GM12878 (cell line): ENCODE measurements at places on chromosomes 11 and 22. TPM values are rescaled to one million over a fixed set of nuclear protein-coding genes. Genes with fewer than 3 reads are reported as not detected.

NPAS4 gene
- total RNA-seq = not detected in 2 replicates

GRCh38 chr11:123211149-123211852, 16.3 kb upstream of the CLMP start:
- no peak for DNase-seq

DNA sequence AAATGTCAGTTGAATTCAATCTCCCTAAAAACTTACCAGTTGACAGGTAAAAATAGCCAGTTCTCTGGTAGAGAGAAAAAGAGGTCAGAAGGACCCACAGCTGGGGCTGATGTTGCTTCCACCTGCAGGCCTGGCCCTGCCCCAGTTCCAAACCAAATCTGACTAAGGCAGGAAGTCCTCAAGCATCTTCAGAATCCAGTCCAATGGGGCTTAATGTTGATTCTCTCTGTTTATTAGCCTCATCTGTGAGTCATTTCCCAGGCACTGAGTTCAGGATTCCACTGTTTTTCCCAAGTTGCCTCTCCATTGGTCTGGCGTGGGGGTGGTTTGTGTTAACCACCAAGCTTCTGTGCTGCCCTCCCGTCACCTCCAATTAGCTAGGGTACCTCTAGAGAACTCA, 601.8 kb downstream of the INSC start:
- no peak for DNase-seq

DNA sequence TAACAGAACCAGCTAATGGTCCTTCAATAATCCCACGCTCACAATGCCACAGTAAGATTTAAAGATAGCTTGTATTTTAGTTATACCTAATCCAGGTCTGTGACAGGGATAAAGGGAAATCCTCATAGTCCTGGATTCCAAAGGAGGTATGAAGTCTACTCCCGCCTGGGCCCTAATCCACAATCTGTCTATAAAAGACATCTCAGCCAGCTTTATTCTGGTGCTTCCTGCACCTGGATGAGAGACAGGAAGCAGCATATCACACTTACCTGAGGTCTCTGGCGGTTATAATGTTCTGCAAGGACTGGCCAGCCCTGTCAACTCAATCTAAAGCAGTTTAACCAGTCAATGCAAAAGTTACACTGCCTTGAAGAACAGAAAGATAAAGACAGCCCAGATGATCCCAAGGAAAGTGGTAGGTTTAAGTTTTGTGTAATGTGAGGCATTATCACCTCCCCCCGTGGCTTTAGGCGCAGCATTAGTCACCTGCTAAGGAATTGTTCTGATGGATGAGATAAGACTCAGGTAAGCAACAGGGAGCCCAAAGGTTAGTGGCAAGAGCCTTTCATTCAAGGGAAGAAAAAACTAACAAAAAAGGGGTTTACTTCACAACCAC, 57.6 kb downstream of the PLEKHA7 start:
- no peak for DNase-seq
